Aorta (tissue), 5 donors: ENCODE measurements at places on chromosomes 12 and 14. TPM values are rescaled to one million over a fixed set of nuclear protein-coding genes. Genes with fewer than 3 reads are reported as not detected.

GPR132 gene
- not detected for polyA plus RNA-seq

NFATC4 gene
- polyA plus RNA-seq = 23.0 TPM

DTD2 gene
- 16.9 TPM for polyA plus RNA-seq

DNA sequence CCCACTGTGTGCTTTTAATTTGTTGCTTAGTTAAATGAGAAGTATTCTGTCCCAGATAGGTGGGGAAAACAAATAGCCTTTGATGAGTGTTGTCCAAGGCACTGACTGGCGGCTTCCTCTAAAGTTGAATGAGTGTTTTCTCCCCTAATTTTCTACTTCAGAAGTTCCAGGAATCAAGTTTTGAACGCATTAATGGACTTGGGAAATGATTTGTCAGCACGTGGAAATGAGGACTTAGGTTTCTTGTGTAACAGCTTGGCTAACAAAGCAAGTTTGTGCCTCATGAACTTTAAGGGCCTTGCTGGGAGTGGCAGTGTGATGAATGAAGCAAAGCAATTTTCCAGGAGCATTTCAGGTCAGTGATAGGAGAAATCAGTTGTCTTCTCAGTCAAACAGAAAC is 56.9 kb downstream of the LIN52 start:
- DNase-seq = no peak

RNASE2 gene
- 3.3 TPM for polyA plus RNA-seq

- DNase-seq = no peak
Measured at GRCh38 chr12:48061938-48062719, 43.8 kb downstream of the SENP1 start.

DNA sequence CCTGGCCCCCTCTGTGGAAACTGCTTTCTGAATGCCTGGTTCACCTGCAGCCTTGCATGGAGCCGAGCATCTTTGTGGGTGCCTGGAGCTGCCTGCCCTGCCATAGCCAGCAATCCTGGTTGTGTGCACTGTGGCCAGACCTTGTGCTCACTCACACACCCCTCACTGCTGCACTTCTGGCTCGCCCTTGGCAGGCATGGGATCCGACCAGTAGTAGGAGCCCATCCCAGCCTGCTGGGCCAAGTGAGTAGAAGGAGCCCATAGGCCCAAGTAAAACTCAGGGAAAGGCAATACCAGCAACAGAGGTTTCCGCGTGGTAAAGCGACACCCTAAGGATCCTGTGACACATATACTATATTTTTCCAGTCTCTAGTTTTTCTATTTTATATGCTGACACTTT is 270.0 kb upstream of the NAV3 start:
- DNase-seq = no peak

KCNH3 gene
- 0.31 TPM for polyA plus RNA-seq

- DNase-seq = no peak
Measured at GRCh38 chr12:15899282-15899870, 11.8 kb upstream of the DERA start.

GRCh38 chr12:98788396-98788795 is 143.3 kb downstream of the APAF1 start:
- no peak for DNase-seq

- DNase-seq = no peak
Measured at GRCh38 chr12:51051787-51052186, 3.7 kb downstream of the LETMD1 start.

OR10AD1 gene
- polyA plus RNA-seq = not detected

- DNase-seq = no peak
Measured at GRCh38 chr12:79843978-79844377, 90.9 kb downstream of the PPP1R12A start.

- DNase-seq = no peak
Measured at GRCh38 chr14:22602862-22603261, 4.8 kb downstream of the ABHD4 start.

- no peak for DNase-seq
Measured at GRCh38 chr14:28831126-28831525, 64.5 kb downstream of the FOXG1 start.

LRFN5 gene
- polyA plus RNA-seq = not detected

DNA sequence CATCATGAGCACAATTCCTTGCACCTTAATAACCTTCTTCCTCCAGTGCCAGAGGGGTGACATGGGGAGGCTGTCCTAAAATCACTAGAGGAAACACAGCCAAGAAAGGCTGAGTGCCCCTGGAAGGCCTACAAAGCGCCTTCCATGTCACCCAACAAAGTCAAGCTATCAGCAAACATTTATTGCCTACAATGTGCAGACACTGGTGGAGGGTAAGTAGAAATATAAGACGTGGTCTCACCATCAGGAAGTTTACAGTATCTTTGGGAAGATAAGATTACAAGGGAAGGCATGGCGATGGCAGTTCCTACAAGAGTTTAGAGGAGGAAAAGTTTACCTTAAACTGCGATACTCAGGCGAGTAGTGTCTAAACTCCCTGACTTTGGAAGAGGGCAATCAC is 27.9 kb downstream of the DMAC2L start:
- DNase-seq = no peak

- no peak for DNase-seq
Measured at GRCh38 chr14:38053666-38054065, 154.0 kb upstream of the SSTR1 start.

DNA sequence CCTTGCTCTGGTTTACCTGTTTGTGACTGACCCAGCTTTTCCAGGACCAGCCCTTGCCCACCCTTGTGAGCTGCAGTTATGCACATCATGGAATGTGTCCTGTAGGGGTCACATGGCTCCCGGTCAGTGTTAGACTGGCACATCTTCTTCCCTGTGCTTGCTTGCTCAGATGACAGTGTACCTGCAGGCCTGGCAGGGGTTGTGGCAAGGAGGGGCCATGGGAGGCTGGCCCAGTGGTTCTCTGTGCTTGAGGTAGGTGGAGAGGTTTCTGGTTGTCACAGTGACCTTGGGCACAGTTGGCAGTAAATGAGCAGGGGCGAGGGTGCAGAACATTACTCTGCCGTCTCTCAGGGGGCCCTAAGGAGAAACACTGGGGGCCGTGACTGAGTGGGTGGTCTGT is 27.6 kb upstream of the RD3L start:
- DNase-seq = no peak

TMEM106C gene
- 220 TPM for polyA plus RNA-seq

MMP17 gene
- 1.0 TPM for polyA plus RNA-seq

GRCh38 chr12:55711786-55712553 is 3.9 kb upstream of the BLOC1S1 start:
- peak; percentile 48 for DNase-seq

- no peak for DNase-seq
Measured at GRCh38 chr14:30517737-30518136, 41.2 kb upstream of the G2E3 start.

RNF212B gene
- not detected for polyA plus RNA-seq

PRB2 gene
- polyA plus RNA-seq = not detected

DNA sequence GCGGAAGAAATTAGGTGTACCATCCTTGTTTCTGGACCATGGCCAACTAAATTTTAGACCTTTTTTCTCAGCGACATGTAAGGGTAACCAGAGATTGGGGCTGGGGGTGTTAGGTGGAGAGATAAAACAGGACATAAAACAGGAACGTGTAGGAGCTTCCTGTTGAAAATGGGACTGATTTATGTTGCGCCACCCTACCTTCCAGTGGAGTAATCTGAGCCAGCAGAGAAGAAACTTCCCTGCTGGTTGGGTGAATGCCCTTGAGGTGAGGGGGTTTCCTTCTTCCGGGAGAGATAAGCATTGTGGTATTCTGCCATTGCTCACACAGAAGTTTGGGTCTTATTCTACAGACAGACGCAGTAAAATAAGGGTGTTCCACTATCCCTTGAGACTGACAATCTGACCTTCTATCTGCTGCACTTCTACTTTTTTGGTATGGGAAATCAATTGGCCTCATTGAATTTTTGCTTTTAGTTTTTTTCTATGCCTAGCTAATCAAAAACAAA is 417.6 kb downstream of the PCNX1 start:
- DNase-seq = no peak

DNA sequence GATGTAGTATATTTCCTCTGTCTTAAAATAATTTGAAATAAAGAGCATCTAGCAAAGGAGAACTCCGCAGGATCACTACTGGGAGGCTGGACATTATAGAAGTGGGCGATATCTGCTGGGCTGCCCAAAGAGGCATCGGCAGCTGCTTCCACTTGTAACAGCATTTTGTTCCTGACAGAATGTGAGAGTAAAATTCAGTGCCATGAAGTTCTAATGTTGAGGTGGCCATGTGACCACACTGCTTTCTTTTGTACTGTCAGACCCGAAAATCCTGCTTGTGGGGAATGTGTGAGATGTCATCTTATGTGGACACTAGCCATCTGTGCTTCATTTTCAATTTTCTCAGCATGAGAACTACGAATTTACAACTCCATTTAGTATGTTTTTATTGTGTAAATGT is 151.9 kb downstream of the ACSS3 start:
- no peak for DNase-seq

AMN gene
- polyA plus RNA-seq = 8.8 TPM

DNA sequence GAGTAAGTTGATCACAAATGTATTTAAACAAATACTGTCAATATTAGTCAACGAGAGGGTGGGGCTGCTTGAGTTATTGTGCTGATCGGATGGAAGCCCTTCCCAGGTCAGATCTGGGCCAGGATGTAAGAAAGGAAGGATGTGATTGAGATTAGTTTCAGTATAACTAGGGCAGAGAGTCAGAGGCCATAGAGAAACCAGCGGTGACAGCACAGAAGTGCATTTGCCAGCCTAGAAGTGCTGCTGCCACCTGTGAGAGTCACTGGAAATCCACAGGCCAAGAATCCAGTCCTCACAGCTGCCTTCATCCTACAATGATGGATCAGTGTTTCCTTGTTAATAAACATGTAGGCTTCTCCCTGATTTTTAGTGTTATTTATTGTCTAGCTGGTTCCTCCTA is 9.8 kb upstream of the FERMT2 start:
- no peak for DNase-seq

DNA sequence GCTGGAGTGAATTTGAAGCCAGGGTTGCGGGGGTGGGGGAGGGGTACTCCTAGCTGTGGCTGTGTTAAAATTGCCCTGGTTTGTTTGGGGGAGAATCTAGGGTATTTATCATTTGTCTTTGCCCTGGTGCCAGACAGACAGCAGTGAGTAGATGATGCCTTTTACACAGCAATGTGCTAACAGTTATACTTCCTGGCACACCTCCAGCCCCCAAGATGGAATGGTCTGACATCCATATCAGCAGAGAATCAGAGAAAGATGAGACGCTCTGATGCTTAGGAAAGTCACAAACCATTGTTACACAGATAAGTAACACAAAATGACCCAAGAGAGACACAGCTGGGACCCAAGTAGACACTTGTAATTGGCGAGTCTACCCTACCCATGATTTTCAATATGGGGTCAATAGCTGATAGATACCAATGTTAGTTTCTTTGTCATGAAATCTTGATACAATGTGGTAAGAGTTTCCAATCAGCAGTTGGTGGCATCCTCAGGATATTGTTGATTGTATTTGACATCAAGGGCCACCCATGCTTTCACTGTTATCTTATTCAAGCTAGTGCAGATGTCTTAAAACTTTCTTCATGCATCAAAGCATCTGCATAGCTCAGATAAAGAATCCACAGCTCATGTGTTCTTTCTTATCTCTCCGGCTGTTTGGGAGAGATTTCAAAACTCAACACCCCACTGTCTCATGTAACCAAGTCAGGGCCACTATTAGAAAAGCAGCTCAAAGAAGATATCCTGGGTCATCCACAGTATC is 2.6 kb upstream of the PRKAB1 start:
- DNase-seq = no peak

DNA sequence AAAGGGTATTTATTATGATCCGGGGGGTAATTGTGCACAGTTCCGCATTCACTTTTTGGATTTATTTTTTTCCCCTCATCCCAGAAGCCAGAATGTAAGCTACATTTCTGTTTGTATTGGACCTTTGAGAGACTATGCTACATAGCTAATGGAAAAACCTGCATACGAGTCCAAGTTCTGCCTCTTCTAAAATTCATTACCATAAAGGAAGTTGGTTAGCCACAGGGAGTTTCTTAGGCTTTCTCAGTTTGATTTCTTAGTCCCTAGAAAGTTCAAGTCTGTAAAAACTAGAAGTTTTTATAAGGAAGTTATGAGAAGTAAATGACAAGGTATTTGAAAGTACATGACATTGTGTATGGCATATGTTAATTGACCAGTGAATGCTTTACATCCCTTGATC is 138.7 kb downstream of the PDE3A start:
- DNase-seq = no peak

DNA sequence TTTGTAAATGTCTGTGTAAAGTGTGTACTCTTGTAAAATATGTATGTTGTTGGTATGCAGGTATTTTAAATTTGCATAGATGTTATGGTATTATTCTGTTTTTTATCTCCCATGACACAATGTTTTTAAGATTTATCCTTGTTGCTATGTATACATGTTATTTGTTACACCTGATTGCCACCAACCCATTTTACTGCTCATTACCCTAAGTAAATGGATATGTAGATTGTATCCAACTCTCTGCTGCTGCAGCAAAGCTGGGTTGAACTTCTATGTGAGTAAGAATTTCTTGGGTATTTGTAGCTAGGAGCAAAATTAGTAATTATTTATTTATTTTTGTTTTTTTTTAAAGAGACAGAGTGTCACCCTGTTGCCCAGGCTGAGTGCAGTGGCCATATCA is 6.2 kb downstream of the APAF1 start:
- DNase-seq = no peak

- DNase-seq = no peak
Measured at GRCh38 chr12:33116284-33116683, 219.7 kb upstream of the PKP2 start.

DNA sequence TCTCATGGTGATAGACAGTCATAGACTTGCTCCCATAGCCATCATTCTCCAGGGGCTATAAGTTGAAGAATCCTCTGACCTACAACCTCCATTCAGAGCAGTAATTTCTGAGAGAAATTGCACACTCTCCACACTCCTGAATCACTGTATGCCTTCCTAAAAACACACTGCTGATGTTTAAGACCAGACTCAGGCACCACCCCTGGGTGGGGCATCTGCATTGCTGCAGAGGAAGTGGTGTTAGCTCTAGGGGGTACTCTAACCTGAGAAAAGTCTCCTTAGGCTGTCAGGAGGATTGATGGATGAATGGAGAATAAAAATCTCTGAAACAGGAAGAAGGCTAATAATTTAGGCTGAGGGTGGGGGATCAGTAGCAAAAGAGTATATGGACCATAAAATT is 436.1 kb downstream of the DAD1 start:
- no peak for DNase-seq

- peak; percentile 50 for DNase-seq
Measured at GRCh38 chr14:105860615-105861580, 334.5 kb downstream of the TMEM121 start.
